Right renal pelvis (tissue), 4 donors: ENCODE measurements at places on chromosomes 13 and 19.
A peak's percentile ranks its signal among the peaks of the same experiment; 100 is the strongest.

- no peak for DNase-seq
Measured at GRCh38 chr13:23081220-23081619, 99.6 kb upstream of the SGCG start.

DNA sequence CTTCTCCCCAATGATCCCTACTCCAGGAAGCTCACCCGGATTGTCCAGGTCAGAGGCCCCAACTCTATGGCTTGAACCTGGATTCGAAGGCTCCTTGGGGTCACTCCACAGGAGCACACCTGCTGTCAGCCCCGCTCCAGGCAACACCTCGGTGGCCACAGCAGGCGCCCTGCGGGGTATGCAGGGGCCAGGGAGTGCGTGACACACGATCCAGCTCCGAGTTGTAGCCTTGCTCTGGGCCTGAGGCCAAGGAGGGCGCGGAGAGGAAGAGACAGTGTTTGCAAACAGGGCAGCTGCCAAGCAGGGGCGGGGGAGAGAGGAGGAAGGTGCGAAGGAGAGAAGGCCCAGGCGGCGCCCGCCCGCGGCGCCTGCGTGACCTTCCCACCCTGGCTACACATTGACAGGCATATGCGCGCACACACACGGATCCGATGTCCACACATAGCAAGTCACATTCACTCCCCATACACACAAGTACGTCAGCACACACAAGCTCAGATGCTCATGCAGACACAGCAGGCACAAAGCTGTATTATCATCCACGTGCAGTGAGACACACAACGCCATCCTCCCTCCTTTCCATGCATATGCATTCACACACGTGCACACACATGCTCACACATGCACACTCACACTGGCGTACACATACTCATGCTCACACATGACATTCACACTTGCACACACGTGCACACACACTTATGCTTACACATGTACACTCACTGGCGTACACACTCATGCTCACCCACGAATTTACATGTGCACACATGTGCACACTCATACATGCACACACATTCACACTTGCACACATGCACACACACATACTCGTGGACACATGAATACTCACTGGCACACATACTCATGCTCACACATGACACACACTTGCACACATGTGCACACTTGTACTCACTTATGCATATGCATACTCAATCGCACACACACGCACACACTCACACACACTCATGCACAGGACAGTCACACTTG lies 10.4 kb downstream of the SBK2 start:
- DNase-seq: no peak

DNA sequence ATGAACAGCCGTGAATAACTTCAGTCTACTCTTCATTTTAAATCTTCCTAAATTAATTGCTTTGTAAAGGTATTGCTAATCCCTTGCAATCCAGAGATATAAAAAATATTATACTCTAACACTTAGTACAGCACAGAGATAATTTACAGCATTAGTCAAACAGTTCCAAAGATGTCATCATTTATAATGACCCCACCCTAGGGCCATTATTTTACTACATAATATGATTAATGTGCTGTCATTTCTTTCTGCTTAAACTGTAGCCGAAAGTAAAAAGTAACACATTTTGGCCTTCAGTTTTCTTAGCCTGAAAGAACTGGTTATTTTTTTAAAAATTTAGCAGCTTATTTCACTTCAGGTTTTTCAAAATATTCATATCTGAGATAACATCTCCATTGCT lies 256.3 kb upstream of the RFC3 start:
- no peak for DNase-seq

- DNase-seq: no peak
Measured at GRCh38 chr19:43407416-43408005, 7.2 kb upstream of the TEX101 start.

DNA sequence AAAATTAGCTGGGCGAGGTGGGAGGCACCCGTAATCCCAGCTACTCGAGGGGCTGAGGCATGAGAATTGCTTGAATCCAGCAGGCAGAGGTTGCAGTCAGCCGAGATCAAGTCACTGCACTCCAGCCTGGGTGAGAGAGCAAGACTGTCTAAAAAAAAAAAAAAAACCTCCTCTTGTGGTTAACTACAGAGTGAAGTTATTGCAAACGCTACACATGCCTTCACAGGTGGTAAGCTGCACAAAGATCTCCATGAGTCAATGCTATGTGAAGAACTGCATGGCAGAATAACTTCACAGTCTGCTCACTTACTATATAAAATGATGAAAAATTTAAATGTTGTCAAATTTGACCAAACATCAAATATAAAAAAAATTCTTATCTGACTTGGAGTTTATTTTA lies 436.8 kb downstream of the FGF14 start:
- DNase-seq: no peak

DNA sequence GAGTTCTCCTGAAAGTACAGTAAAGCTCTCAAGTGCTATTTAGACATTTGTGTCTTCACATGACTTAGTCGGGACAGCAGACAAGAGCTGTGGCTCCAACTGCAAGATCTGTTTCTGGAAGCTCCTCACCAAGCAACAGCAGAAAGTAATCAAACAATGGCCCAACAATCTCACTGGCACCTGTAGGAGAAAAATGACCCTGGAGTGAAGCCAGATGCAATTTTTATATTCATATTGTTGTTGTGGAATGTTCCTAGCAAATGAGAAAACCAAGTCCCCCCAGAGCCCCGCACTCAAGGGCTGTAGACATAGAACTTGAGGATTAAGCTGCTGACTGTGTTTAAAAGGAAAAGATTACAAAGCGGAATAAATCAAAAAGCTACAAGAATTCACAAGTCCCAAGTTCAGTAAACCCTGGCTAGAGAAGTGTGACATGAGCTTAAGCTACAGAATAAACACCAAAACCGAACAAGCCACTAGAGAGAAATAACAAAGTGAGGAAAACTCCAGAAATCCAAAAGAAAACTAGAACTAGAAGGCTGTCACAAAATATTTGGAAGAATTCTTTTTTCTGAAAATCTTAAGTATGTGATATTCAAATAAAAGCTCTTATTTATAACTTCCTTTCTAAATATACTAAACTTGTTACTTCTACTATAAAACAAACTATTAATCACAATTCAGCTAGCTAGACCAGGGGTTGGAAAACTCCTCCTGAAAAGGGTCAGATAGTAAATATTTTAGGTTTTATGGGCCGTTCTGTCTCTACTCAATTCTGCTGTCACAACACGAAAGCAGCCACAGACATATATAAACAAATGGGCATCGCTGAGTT lies 454.5 kb downstream of the SUCLA2 start:
- no peak for DNase-seq

DNA sequence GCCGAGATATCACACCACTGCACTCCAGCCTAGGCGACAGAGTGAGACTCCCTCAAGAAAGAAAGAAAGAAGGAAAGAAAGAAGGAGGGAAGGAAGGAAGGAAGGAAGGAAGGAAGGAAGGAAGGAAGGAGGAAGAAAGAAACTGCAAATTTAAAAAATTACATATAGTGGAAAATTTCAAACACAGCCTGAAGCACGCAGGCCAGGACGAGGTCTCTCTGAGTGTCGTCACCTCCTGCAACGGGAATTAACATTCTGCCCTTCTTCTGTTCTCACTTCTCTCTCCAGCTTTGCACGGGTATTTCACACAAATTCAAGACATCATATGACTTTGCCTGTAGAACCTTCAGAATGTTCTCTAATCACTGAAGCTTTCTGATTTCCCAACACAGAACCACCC lies 108.2 kb downstream of the GNG7 start:
- DNase-seq: no peak

- DNase-seq: no peak
Measured at GRCh38 chr13:114166381-114167131, 12.5 kb upstream of the CFAP97D2 start.

- DNase-seq: peak; percentile 74
Measured at GRCh38 chr19:3184847-3185460, 776 bp upstream of the NCLN start.

- no peak for DNase-seq
Measured at GRCh38 chr13:96216543-96216942, 126.6 kb downstream of the HS6ST3 start.
